CD8-positive, alpha-beta memory T cell (primary cell): ENCODE measurements at places on chromosomes 1 and 21.

DNA sequence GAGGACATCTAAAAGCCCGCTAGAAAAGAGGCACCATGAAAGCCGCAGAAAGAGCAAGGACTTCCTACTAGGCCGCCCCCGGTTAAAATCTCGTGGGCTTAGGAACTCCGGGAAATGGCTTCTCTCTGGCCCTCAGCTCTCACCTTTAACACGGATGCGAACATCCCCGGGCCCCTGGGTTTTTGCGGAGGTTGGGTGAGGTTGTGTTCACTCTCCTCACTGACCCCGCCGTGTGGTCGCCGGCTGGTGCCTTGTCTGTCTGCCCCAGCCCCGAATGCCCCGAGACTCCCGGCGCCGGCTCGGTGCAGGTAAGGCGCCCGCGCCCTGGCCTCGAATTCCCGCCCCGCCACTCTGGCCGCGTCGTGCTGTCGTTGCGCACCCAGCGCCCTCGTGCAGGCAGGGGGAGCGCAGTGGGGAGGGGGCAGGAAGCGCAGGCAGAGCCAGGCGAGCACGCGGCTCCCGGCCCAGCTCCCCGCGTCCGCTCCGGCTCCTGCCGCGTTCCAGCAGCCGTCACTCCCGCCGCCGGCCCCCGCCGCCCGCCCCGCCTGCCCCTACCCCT, at the start of gene SHISAL2A:
TSS of gene SHISAL2A (plus strand) at position 437 of the 559 bp plus-strand sequence. CDS start 326 bp downstream, outside the sequence.
- DNase-seq, result peak; percentile 76

DNA sequence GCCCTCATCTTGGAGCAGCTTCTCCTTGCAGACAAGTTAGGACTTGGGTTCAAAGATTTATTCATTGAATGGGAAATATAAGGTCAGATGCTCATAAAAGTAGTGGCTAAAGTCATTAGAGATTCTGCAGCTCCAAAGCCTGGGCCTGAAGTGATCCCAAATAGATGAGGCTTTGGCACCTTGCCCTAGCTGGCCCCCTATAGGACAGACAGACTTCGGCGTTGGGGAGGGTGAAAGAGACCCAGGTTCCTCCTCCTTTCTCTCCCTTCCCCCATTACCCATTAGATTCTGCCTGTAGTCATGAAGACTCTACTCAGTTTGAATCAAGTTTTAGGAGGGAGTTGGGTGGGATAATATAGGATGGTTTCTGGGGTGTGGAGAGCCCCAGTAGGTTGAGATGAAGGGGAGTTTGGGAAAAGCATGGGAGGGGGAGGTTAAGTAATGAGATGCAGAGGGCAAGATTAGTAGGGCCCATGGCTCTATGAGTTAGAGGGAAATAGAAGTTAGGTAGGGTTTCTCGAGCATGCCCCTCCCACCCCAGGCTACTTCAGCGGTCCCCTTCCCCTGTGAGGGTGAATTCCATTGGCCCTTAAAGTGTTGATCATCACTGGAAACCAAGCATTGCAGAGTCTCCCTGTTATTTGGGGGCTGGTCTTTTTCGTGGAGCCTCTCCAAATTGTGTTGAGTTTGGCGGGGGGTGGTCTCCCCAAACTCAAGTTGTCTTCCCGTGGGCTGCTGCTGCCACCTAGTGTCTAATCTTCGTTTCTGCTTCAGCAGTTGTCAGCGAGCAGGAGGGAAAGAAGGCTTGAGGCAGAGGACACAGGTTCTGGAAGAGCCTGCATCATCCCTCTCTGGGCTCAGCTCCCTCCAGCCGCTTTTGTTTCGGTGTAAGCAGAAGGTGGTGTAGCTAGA, 2.1 kb upstream of the AHDC1 start:
- peak; percentile 51 for DNase-seq

- no peak for DNase-seq
Measured at GRCh38 chr1:238912148-238912547, 474.2 kb upstream of the CHRM3 start.

GRCh38 chr1:192151176-192151575, 7.1 kb upstream of the RGS18 start:
- DNase-seq, result no peak

DNA sequence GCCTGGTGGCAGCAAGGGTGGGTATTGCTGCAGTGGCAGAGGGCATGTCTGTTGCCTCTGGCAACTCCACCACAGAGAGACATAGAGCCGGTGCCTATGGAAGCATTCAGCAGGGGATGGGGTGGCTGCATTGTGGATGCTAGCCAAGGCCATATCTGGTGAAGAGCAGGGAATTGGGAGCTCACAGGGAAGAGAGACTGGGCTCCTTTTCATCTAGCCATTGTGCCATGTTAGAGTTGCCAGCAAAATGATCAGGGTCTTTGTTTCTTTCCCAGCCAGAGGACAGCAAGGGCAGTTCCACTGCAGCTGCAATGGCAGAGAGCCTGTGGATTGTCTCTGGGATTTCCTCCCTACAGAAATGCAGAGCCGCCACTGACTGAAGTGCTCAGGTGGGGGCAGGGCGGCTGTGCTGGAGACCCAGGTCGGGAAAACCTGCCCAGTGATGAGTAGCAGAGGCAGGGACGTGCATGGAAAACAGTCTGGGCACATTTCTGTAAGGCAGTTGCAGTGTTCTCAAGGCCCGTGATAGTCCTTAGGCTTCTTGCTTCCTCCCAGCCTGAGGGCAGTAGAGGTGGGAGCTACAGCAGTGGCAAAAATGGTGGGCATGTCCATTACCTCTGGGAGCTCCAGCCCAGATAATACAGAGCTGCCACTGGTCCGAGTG, 40.2 kb upstream of the CYP4X1 start:
- no peak for DNase-seq

DNA sequence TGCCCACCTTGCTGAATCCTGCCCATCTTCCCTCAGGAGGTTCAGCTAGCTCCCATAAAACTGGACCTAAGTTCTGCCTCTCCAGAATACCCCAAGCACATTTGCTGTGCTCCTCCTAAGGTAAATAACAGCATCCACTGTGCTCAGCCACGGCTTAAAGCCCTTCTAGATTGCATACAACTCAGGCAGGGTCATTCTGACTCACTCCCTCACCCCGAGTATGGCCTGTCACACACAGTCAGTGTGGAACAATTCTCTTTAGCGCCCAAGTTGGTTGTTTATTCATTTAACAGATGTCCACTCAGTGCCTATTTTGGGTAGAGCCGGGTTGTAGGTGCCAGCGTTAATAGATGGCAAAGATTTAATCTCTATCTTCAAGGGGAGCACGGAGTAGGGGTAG, 147.5 kb upstream of the EDN2 start:
- DNase-seq, result no peak

DNA sequence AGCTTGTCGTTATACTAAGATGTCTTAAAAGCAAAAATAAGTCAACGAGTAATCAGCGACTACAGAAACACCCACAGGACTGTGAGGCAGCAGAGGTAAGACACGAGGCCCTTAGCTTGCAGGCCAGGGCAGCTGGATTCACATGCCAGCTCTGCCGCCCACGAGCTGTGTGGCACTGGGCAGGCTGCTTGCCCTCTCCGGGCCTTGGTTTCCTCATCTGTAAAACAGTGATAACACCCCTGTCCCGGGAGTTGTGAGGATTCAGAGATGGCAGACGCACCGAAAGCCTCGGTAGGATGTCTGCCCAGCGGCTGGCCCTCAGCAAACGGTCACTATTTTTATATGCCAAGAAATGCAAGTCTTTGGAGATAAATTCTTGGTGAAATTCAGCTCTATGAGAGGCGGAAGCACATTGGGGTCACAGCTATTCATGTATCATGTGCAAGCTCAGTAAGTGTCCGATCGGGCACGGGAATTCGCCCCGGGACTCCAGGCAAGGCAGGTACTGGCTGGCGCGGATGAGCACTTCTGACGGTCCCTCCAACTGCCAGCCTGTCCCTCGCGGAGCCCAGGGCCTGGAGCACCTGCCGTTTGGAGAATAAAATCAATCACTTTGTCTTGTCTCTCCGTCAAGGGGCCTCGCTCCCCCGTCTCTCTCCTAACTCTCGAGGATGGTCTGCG, 1.1 kb downstream of the C2CD2 start:
- DNase-seq, result no peak

DNA sequence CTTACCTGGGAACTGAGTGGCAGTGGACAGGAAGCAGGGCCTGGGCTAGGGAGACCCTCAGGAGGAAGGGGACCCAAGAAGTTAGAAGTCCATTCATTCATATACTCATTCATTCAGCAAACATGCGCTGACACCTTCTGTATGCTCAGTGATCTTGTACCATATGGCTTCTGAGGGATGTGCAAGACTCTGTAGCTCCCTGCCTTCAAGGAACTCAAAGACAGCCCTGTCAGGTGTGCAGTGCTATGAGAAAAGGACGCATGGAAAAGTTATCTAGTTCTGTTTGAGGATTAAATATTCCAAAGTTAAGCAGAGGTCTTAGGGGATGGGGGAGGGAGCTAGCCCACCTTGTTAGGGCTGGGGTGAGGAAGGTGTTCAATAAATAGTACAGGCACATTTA, 12.5 kb downstream of the DMAP1 start:
- no peak for DNase-seq

- no peak for DNase-seq
Measured at GRCh38 chr1:159436469-159436868, 3.1 kb upstream of the OR10J1 start.

GRCh38 chr1:71054281-71054731, 6.7 kb upstream of the PTGER3 start:
- DNase-seq, result no peak

- no peak for DNase-seq
Measured at GRCh38 chr1:207072233-207072632, 16.4 kb upstream of the C4BPB start.

GRCh38 chr1:244291236-244292201, 160.2 kb downstream of the ADSS2 start:
- DNase-seq, result no peak

- no peak for DNase-seq
Measured at GRCh38 chr1:189803364-189803763, 674.3 kb downstream of the BRINP3 start.

- DNase-seq, result no peak
Measured at GRCh38 chr1:112991402-112992120, 35.6 kb upstream of the SLC16A1 start.

DNA sequence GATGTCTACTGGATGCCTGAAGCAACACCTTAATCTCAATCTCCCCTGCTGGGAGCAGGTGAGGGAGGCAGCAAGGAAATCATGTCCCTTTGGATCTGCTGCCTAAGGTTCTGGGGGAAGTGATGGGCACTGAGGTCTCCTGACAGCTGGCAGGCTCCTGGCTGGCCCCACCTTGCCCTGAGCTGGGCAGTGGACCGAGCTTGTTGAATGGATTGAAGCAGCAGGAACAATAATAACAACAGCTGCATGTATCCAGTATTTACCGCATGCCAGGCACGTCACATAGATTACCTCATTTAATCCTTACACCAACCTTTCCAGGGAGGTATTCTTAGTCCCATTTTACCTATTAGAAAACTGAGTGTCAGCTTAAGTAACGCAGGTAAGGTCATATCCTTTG, 133.9 kb downstream of the PLXNA2 start:
- no peak for DNase-seq

- DNase-seq, result no peak
Measured at GRCh38 chr1:113536182-113536780, 146.0 kb downstream of the MAGI3 start.

DNA sequence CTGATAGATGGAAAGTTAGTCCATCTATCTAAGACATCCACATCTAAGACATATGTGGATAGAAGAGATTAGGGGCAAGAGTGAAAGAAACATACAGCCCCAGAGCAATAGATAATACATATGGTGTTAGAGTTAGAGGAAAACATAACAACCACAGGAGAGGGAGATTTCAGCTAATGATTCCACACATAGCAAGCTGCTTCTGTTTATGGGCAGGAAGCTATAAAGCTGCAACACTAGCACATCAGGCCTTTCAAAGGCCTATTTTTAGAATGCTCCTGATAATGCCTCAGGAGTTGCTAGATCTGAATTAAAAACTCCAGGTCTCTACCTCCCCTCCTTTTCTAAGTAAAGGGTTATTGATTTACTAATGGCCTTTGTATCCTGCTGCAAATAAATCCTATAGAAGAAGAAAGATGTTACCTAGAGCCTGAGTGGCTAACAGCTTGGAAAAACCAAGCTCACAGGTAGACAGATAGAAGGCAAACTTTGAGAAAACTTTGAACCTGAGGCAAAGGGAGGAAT, 36.1 kb downstream of the BRINP2 start:
- DNase-seq, result no peak

- DNase-seq, result no peak
Measured at GRCh38 chr1:21766210-21766609, 16.7 kb downstream of the USP48 start.

- no peak for DNase-seq
Measured at GRCh38 chr21:16455978-16456377, 726.2 kb downstream of the USP25 start.

- no peak for DNase-seq
Measured at GRCh38 chr1:161092621-161093028, 3.3 kb upstream of the NECTIN4 start.

DNA sequence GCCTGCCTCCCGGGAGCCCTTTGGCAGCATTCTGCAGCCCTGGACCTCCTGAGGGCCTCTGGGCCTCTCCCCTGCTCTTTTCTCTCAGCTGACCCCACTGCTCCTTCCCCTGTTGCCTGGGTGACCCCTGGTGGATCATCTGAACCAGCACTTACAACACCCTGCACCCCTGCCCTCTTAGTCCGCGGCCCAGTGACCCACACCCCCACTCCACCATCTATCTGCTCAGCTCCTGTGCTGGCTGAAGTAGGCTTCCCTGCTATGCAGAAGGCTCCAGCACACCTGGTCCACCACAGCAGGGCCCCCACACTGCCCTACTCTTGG, 74.0 kb downstream of the DMRTA2 start:
- DNase-seq, result no peak

DNA sequence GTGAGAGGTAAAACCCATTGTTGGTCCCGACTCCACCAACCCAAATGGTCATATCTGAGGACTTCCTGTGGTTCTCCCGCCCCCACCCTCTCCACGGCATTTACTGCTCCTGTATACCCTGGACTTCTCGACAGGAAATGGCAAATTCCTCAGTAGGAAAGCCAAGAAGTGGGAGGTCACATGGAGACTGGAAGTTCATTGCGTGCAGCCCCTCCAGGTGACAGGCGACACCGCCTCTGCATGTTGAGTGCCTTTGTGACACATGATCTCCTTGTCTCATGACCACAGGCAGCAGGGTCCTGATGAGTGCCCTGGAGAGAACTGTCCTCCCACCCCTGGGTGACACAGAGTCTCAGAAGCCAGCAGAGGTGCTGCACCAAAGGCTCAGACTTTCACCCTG, 24.2 kb downstream of the ERG start:
- no peak for DNase-seq

DNA sequence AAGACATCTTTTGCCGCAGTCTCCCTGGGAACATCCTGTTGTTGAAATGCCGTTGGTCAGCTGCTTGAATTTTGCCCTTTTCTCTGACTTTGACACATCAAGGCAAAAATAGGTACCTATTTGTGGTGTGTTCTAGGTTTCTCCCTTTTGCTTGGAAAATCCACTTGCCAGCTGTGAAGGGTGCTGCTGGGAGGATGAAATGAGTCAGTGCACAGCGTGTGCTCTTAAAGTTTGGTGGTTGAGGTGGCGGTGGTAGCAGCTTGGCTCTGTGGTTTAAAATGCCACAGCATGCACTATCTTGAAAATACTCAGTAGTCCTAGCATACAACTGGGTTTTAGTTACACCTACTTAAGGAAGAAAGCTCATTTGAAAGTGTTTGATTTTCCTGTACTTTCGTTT, 183.8 kb downstream of the DHRS3 start:
- peak; percentile 40 for DNase-seq

GRCh38 chr1:116804736-116805135, 50.5 kb downstream of the CD2 start:
- DNase-seq, result no peak

GRCh38 chr1:205417870-205418635, 3.8 kb downstream of the LEMD1 start:
- no peak for DNase-seq
